ENCODE measurements at places on chromosomes 5 and 9. TPM values are rescaled to one million over a fixed set of nuclear protein-coding genes. Genes with fewer than 3 reads are reported as not detected.

Gene SV2C
- 0.36 TPM for total RNA-seq

Gene PCDHB10
- total RNA-seq = 1.5 TPM

Gene CKMT2
- total RNA-seq = 17.0 TPM

Gene SMIM32
- not detected for total RNA-seq

Gene C9orf153
- total RNA-seq = 2.8 TPM

Gene TMEM174
- not detected for total RNA-seq

Gene C1QTNF2
- total RNA-seq = 0.19 TPM

Gene IL7R
- 23.6 TPM for total RNA-seq

GRCh38 chr9:78230761-78231160 is 5.1 kb upstream of the CEP78 start:
- DNase-seq = no peak

DNA sequence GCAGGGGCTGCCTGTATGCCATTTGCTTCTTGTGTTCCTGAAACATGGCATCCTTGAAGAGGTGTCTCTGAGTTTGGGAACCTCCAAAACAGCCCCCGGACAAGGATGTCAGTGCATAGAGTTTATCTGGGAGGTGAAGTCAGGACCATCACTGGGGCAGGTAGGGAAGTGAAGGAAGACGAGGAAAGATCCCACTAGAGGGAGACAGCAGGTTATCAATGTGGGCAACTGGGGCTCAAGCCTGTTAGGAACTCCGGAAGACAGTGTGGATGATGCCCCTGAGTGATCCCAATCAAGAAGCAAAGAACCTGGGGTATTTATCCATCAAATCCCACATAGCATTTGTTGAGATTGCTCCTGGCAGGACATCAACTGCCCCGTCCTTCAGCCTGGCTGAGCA is 233.1 kb downstream of the AGTPBP1 start:
- no peak for DNase-seq

DNA sequence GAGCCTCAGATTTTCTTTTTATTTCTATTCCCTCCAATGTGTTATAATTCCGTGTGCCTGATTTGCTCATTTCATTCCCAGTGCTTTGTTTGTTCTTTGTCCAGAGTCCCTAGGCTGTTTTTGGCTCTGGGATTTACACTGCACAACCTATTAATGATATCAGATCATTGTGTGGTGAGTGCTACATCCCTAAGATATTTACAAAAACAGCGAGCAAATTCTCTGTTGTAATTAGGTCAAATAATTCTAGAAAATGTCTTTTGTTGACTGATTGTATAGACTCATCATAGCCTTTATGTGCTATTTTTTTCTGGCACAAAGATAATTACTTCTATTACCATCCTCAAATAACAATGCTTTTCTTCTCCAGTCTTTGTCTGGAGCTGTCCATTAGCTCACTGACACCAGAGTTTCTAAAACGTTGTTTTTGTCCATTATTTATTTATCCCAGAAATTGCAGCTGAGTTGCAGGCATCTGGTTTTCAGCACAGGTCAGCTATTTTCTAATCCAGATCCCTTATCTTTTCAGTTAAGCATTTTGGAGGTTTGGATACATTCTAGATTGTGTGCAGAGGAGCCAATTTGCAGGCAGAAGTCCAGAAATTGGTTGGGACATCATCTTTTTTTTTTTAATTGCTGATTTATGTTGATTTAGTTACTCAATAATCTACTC is 379.9 kb upstream of the DMAC1 start:
- DNase-seq = no peak

DNA sequence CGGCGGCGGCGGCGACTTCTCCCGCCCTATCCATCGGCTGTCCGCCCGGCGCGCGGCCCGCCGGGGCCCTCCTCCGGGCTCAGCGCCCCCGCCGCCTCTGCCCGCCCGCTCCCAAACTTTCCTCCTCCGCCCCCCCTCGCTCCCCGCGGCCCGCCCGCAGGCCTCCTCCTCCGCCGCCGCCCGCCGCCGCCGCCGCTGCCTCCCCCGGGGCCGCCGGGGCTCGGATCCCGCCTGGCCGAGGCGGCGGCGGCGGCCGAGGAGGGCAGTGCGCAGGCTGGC is 460 bp upstream of the PBX3 start:
- no peak for DNase-seq

DNA sequence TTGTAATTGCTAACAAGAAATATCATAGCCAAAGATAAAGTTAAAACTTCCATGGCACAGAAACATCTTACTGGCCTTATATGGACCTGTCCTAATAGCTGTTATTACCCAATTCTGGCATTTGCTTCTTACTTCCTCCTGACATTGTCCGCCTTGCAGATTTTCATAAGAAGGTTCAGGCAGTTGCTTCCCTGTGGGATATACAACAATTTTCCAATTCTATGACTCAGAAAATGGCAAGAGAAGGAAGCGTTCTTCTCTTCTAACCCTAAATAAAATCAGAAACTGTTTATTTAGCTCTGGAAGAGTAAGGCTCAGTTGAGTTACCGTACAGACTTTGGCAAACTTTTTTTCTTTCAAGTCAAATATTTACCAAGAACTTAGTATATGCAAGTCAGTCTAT is 1.7 kb downstream of the PRKAA1 start:
- DNase-seq = no peak

DNA sequence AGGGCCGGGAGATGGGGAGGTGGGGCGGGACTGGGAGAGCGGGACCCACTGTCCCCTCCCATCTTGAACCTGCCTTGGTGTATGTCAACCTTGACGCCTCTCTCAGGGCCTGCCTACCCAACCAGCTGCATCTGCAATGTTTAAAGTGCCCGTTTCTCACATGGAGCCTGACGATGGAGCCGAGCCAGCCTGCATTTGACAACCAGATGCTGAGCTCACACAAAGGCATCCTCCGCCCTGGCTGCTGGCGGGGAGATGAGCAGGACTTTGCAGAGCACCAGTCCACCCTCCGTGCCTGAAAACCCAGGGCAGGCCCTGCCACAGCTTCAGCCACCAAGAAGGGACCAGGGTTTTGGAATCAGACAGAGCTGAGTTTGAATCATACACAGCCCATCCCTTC is 141.1 kb upstream of the SMIM23 start:
- no peak for DNase-seq

DNA sequence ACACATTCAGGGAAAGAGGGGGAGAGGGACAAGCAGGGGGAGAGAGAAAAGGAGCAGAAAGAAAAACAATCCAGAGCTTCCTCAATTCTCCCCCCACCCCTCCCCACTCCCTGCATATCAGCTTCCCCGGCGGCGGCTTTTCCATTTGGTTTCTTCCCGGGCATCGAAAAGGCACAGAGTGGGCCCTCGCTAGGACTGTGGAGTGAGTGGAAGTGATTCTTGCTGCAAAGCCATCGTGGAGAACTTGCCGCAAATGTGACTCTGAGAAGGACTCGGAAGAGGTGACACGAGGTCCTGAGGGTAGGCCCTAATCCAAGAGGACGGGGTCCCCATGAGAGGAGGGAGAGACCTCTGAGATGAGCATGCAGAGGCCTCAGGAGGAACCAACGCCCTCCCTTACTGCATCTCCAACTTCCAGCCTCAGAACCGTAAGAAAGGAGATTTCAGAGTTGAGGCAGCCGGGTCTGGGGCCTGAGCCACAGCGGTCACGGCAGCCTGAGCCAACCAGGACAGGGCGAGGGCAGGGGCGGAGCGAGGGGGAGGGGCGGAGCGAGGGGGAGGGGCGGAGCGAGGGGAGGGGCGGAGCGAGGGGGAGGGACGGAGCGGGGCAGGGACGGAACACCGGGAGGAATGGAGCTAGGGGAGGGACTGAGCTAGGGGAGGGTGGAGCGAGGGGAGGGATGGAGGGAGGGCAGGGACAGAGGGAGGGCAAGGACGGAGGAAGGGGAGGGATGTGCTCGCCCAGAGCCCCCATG is 21.2 kb upstream of the SARDH start:
- DNase-seq = no peak

DNA sequence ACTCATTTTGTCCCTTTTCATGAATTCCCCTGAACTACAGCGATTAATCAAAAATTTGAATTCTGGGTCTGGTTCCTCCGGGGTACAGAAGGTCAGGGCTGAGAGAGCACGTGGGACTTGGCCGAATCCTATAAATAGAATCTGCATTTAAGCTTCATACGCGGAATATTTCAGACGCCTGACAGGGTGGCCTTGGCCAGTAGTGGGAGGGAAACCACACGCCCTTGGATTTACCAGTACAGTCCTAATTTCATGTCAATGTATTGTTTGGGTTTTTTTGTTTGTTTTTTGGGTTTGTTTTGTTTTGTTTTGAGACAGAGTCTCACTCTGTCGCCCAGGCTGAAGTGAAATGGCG is 21.5 kb upstream of the NIPBL start:
- DNase-seq = no peak

DNA sequence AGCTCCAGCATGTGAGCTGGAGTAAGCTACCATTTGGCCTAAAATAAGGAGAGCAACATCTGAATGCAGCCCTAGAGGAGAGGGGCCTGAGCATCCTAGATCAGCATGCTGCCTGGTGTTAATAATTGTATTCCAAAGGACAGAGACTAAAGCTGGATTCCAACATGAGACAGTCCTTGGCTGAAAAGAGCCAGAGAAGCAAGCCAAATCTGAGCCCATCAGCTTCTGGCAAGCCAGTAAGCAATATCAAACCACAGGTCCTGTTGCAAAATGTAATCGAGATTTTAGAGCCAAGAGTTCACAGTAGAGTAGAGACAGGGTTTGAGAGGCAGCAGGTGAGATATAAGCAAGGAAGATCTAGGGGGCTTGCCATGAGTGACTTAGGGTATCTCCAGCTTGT is 42.3 kb upstream of the DMAC1 start:
- DNase-seq = no peak

- DNase-seq = no peak
Measured at GRCh38 chr5:57666582-57666981, 184.0 kb upstream of the ACTBL2 start.

DNA sequence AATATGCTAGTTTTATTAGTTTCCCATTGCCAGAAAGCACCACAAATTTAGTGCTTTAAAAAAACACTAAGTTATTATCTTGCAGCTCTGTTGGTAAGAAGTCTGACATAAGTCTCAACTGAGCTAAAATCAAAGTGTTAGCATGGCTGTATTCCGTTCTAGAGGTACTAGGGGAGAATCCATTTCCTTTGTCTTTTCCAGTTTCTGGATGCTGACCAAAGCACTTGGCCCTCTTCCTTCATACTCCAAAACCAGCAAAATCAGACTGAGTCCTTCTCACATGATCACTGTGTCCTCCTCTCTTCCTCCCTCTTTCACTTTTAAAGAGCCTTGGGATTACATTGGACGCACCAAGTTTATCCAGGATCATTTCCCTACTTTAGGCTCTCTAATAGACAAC is 9.5 kb downstream of the CDH18 start:
- no peak for DNase-seq

DNA sequence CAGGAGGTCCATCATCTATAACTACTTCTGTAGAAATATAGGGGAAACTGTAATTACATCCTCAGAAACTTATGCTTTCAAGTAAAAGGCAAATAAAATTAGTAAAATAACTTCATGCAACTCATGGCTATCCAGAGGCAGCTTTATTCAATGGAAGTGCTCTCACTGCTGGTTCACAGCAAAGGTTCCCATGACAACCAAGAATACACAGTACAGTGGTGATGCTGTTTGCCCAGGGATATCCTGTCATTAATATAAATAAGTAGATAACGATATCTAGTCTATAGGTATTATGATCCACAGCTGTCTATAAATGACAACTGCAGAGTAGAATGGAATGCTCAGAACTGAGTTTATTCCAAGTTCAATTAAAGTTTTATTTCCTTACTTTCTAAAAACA is 390.3 kb downstream of the PDE4D start:
- no peak for DNase-seq

DNA sequence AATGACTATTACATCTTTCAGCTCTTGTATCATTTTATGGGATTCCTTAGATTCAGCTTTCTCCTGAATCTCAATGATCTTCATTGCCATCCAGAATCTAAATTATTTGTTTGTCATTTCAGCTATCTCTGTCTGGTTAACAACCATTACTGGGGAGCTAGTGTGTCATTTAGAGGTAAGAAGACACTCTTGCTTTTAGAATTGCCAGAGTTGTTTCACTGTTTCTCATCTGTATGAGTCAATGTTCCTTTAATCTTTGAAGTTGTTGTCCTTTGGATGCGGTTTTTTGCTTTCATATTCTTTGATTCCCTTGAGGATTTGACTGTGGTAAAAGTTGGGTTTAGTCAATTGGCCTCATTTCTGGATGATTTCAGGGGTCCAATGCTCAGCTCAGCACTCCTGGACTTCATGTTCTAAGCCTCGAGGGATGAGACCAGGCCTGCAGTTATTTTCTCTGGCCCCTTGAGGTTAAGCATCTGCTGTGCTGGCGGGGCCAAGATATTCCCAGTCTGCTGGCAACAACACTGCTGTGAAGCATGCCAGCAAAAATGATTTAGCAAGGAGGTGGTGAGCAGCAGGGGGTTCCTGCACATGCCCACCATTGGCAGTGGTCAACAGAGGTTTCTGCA is 102.4 kb upstream of the PCSK5 start:
- no peak for DNase-seq

GRCh38 chr5:139633295-139634027 is 14.7 kb upstream of the CXXC5 start:
- DNase-seq = no peak

GRCh38 chr5:145495741-145496140 is 339.4 kb downstream of the PRELID2 start:
- no peak for DNase-seq

DNA sequence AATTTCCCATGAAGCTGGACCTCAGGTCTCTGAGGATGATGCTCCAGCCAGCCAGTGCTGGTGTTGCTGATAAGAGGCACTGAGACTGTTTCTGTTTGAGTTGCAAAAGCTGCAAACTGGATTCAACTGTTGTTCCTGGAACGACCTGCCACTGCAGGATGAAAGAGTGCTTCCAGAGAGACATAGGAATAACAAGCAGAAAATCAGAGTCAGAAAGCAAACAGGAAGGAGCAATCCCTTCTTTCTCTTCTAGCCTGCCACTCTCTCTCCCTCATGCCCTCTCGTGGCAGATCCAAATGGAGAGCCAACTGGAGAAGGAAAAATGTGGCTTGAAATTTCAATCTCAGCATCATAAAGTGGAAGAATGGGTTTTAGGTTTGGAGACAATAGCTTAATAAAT is 110.4 kb downstream of the STARD4 start:
- no peak for DNase-seq

DNA sequence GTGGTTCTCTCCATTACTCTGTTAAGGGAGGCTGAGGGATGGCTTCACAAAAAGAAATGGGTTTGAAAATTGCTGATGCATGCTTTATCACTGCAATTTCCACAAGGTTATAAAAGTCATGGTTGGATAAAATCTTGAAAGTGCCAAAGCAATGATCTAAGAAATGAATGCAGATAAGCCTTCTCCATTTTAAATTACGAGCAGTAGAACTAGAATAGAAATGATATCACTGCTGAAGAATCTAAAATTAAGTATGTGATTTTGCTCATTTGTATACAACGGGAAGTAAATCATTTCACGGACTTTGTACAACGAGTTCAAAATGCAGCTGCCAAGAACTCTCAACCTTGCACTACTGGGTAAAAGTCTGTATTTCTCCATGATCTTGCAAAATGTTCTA is 299.0 kb downstream of the PRELID2 start:
- DNase-seq = no peak

DNA sequence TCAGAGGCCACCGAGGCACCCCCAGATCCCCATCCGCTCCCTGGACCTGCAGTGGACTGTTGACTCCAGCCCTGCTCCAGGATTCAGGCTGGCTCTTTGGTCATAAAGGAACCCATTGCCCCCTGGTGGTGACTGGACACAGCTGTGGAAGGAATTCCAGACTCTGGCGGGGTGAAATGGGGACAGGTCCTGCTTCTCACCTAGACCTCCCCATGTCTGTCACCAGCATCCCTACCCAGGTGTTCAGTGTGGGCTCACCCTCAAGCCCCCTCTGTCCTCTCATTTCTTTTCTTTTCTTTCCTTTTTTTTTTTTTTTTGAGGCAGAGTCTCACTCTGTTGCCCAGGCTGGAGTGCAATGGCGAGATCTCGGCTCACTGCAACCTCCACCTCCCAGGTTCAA is 25.5 kb upstream of the STXBP1 start:
- no peak for DNase-seq
